ENCODE measurements at places on chromosomes 12 and 14.
A peak's percentile ranks its signal among the peaks of the same experiment; 100 is the strongest.

GRCh38 chr12:138898-139534, 72.4 kb downstream of the IQSEC3 start:
- DNase-seq: no peak

- DNase-seq: no peak
Observed at GRCh38 chr12:84973026-84973425, 60.4 kb upstream of the SLC6A15 start.

- no peak for DNase-seq
Observed at GRCh38 chr14:23557521-23557920, 1.4 kb downstream of the THTPA start.

GRCh38 chr12:53042607-53043454, 7.0 kb upstream of the TNS2 start:
- no peak for DNase-seq

DNA sequence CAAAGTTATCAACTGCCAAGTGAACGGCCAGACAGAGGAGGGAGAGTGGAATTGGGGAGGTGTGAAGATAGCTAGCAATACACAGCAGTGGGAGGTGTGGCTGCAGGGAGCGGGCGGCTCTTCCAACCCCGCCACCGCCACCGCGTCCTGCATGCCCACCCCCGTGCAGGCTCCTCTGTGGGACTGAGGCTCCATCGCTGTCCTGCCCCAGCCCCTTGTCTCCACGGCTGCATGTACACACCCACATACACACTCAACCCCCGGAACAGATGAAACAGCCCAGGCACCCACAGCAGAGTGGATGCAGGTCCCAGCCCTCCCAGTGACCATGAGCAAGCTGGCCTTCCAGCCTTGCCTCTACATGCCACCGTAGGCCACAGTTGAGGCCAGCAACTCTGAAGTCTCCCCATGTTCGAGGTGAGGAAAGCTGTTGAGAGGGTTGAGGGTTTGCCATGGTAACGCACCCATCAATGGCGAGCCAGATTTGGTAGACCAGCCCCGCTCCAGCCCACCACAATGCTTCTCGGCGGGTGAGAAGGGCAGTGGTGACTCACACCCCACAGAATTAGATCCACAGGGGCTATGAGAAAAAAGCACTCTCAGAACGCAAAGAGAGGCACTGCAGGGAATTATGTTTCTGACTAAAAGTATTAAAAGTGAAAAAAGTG, 39.3 kb downstream of the PITPNM2 start:
- DNase-seq: no peak

GRCh38 chr14:22778084-22778483, 11.6 kb downstream of the OXA1L start:
- no peak for DNase-seq

DNA sequence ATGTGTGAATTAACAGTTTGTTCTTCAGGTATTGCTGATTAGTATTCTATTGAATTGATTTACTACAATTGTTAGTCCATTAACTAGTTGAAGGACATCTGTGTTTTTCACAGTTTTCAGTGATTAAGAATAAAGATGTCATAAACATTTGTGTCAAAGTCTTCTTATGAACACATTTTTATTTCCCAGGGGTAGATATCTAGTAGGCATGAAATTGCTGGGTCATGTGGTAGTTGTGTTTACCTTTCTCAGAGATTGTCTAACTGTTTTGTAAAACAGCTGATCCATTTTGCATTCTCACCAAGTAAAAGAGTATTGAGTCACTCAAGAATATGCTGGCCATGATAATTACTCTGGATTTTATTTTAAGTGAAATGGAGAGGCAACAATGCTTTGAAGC, 1145.3 kb downstream of the FSCB start:
- DNase-seq: no peak

GRCh38 chr12:12929696-12930095, 22.3 kb downstream of the GPRC5D start:
- DNase-seq: no peak

DNA sequence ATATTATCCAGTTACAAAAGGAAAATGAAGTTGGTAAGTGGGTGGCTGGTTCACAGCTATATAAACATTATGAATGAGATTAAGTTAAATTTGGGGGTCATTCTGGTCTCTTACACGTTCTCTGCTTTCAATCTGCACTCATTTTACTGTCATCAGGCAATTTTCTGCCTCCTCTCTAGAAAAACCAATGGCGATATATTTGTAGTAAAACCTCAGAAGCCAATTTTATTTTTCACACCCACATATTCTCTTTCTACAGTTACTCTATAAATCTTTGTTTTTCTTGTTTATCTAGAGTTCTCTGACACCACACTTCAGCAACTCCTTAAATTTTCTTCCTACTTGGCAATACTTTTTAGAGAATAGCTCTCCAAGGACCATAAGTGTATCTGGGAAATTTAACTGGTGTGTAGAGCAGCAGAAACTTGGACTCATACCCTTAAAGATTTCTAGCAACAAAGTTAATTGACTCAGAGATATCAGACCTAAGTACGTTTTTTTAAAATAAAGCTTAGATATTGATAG, 926.9 kb downstream of the TMTC2 start:
- no peak for DNase-seq

DNA sequence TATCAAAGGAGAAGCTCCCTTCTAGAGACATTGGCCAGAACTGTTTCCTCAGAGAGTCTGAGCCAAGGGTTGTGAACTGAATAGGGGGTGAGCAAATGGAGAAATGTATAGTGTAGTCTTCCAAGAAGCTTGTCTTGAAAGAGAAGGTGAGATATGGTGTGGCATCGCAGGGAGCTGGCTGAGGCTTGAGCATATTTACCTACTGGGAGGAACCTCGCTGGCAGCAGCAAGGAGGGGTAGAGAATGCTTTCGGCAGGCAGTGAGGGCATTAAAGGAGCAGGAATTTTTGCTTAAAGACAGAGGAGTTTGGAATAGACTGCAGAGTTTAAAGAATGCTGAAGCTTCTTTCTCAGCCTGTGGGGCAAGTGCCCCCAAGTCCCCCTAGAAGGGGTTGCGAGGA, 59.3 kb upstream of the PRMT8 start:
- no peak for DNase-seq

DNA sequence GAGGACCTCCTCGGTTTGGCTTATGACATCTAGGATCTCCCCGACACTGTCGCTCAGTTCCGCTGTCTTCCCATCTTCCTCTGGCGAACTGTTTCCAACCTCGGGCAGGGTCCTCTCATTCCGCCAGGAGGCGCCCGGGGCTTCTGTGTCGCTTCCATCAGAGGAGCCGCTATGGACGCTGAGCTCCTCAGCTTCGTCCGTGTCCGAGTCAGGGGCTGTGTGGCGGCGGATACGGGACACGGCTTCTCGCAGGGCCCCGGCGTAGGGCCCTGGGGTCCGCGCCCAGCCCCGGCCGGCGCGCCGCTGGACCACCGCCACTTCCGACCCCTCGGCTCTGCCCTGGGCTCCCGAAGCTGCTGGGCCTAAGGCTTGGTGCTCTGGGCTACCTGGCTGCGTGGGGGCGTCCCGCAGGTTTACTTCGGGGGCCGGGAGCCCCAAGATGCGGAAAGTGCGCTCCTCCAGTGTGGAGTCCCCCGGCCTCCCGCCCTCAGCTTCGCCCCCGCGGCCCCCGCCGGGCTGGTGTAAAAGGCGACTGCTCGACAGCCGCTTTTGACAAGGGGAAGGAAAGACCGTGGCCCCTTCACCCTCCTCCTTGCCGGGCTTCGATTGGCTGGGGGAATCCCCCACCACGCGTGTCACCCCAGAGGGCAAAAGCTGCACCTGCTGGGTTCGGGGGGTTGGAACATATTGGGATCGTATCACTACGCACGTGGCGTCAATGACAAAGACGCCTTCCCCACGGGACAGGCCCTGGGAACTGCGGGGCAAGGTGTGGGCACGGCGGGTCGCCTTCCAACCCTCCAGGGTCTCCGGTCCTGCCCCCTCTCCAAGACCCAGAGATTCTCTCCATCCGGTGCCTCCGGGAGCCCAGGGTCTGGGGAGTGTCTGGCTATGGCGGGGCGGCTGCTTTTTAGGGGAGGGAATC, 2.1 kb downstream of the DDN start:
- DNase-seq: peak; percentile 94

DNA sequence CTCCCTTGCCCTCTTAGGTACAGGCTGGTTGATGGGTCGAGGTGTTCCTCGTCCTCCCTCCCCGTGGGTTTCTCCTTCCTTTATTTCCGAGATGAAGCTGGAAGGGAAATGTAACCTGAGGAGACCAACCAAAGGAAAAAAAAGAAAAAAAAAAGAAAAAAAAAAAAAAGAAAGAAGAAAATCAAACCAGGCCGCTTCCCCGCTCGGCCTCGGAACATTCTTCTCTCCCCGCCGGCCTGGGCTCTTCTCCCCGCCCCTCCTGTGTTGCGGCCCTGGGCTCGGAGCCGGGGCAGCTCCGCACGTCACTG, 1.6 kb upstream of the NFATC4 start:
- DNase-seq: no peak

GRCh38 chr14:86712727-86713126, 1182.8 kb downstream of the FLRT2 start:
- no peak for DNase-seq

DNA sequence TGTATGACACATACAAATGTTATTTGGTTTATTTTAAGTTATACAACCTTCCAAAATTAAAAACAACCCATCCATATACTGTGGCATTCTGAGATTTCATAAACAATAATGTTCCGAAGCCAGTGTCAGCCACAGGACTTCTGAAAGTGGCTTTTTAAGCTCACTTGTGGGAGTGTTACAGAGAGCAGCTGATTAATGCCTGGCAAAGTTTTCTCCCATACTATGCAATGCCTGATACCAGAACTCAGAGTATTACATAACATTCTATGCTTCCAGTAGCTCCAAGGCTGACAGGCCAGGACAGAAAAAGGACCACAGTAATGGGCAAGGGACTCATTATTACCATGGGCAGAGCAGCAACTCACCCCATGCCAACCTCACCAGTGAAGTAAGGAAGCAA, 29.3 kb downstream of the NELL2 start:
- DNase-seq: no peak

- DNase-seq: peak; percentile 90
Observed at GRCh38 chr12:52221912-52222457, 11.1 kb upstream of the KRT7 start.

GRCh38 chr14:103191844-103192243, 68.6 kb downstream of the TNFAIP2 start:
- DNase-seq: no peak

GRCh38 chr12:52130711-52131110, 51.2 kb downstream of the SMIM41 start:
- no peak for DNase-seq

DNA sequence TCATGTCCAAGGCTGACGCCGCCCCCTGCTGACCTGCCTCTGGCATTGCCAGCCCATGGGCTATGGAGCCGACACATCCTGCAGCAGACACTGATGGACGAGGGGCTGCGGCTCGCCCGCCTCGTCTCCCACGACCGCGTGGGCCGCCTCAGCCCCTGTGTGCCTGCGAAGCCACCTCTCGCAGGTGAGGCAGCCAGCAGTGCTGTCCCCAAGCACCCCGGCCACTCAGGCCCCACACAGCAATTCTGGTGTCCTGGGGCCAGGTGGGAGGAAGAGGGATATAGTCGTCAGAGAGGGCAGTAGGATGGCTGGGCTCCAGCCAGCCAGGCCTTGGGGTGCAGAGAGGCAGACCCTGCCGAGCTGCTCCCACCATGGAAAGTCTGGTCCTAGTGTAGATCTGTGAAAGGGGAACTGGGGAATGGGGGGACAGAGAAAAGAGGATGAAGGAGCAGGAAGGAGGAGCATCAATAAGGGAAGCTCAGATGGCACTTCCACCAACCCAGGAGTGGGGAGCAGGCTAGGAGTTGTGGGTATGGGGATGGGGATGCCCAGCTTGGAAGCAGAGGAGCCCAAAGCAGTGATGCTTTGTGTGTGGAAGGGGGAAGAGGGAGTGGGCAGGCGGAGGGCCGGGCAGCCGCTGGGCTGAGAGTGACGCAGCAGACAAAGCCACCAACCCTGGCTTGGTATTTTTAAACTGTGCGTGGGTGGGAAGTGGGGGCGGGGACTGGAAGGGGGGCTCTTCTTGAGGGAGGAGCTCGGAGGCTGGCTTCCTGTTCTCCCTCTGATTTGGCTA, 4.7 kb downstream of the NAB2 start:
- peak; percentile 64 for DNase-seq

DNA sequence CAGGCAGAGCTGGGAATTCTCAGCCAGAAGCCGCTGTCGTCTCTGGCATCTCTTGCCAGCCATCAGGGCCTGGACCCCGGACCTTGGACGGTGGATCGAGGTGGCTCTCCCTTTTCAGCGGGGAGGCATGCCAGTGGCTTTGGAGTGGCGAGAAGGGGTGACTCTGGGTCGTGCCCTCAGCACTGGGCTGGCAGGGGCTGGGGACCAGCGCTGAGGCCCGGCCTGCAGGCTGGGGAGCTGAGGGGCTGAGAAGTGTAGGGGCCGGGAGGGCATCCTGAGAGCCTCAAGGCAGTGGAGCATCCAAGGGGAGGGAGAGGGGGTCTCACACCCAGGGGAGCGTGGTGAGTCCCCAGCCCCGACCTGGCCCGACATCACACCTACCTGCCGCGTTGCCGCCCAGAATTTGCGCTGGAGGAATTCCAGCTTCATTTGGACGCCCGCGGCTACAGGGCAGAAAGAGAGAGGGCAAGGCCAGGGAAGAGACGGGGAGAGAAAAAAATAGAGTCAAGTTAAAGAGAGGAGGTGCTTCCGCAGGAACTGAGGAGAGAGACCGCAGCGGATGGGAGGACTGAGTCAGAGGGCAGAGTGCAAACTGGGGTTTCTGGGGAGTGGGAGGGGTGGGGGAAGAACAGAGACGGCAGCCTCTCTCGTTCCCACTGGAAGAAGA, 9.0 kb upstream of the LRTM2 start:
- no peak for DNase-seq

- peak; percentile 9 for DNase-seq
Observed at GRCh38 chr12:24595652-24596235, 353.2 kb downstream of the BCAT1 start.

DNA sequence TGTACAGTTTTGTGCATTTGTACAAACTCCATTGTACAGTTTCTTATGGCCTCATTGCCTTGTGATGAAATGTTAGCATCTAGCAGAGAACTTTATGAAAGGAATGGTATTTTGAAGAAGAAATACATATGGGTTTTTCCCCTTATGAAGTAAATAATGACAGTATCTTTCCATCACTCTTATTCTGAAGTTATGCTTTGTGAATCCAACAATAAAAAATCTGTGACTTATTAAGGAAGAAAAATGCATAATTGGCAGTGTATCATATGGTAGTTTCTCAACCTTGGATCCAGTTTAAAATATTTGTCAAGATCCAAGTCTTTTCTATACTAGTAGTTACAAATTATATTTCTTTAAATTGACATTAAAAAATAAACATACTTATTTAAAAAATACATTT, 859.1 kb upstream of the FLRT2 start:
- DNase-seq: no peak

DNA sequence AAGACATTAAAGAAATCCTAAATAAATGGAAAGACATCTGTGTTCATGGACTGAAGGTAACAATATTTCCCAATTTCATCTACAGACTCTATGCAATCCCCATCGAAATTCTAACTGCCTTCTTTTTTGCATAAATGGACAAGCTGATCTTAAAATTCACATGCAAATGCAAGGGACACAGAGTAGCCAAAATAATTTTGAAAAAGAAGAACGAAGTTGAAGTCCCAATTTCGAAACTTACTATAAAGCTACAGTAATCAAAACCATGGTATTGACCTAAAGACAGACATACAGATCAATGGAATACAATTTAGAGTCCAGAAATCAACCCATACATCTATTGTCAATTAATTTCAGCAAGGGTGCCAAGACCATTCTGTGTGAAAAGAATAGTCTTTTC, 16.4 kb upstream of the CD27 start:
- DNase-seq: no peak
